ENCODE measurements at places on chromosomes 1 and 21. TPM values are rescaled to one million over a fixed set of nuclear protein-coding genes. Genes with fewer than 3 reads are reported as not detected.
A peak's percentile ranks its signal among the peaks of the same experiment; 100 is the strongest.

Gene MRPL39
- total RNA-seq: 8.1 TPM

Gene AGO3
- total RNA-seq: 17.2 TPM

Gene TSPAN2
- 71.4 TPM for total RNA-seq

Gene KRTAP10-5
- not detected for total RNA-seq

Gene PLA2G2A
- not detected for total RNA-seq

Gene FMOD
- total RNA-seq: 1.9 TPM

Gene LAMC2
- under 0.01 TPM for total RNA-seq

Gene CLIC6
- under 0.01 TPM for total RNA-seq

Gene SERINC2
- 0.54 TPM for total RNA-seq

Gene SELL
- 339 TPM for total RNA-seq

DNA sequence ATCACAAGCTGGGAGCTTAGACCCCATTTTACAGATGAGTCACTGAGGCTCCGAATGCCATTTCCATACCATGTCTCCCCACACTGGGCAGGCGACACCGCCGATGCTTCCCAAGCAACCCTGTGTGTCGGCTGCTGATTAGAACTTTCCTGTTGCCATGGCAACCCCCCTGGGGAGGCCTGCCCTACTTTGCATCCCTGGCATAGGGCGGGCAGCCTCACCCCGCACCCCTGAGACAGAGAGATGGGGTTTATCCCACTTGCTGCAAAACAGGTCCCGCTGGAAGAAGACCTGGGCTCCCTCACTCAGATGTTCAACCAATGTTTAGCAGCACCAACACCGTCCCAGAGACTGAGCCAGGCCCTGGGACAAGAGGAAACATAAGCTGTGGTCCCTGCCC lies 81.5 kb downstream of the CAMK2N1 start:
- no peak for DNase-seq

GRCh38 chr1:4803335-4803734 lies 148.9 kb downstream of the AJAP1 start:
- no peak for DNase-seq

DNA sequence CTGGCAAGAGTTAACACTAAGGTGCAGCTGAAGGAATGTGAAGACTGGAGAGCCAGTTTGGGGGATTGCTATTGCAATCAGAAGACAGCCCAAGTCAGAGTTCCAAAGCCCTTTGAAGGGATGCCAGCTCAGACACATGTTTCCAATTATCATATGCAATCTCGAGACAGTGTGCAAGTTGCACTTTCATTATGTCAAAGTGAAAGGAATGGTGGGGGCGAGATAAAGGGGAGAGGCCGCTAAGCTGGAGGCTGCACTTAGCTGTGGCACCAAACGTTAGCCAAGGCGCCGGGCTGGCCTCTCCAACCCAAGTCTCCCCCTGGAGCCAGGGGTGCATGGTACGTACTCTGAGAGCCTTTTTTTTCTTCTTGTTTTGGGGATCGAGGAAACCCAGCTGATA lies 58.0 kb downstream of the NGF start:
- DNase-seq: no peak

DNA sequence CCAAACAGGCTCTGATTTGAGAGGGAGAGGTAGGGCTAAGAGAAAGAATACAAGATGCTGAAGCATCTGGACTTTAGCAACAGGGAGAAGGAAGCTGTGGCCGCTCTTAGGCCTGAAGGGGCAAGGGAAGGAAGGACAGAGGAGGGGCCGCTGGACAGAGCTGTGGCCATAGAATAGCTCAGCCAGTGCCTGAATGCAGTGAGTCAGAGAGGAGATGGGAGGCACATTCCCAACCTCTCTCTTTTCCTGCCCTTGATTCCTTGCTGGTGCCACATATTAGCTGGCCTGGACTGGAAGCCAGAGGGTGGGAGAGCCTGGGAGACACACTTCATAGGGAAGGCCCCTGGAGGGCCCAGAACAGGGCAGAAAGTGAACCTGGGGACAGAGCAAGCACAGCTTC lies 83.4 kb upstream of the POU3F1 start:
- no peak for DNase-seq

- no peak for DNase-seq
Observed at GRCh38 chr1:184497959-184498723, 111.3 kb downstream of the C1orf21 start.

DNA sequence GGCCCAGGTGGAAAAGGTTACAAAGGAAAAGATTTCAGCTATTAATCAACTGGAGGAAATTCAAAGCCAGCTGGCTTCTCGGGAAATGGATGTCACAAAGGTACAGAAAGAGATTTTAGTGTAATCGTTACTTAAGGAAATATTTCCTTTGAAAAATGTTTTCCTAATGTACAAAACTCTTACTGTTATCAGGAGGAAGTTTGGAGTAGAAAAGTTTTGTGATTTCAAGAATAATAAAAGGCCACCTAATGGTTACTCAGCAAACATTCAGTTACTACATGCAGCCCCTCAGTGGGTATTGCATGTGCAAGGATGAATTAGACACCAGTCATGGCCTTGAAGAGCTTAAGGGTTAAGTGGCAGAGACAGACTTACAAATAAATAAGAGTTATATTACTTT lies 85.2 kb downstream of the SDCCAG8 start:
- DNase-seq: no peak

DNA sequence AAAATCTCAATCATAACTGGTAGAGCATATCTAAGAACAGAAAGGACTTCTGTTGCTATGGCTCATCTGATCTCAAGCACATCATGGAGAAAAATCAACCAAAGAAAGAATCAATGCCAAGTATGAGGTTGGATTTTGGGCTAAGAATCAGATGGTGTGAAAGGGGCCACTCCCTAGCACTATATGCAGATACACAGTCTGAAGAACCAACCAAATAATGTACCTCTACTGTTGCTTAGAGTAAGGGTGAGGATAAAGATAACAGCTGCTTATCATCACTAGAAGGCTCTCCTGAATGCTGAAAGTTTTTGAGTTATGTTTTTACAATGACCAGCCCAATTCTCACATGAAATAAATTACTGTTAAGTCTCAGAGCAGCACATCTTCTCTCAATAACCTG lies 35.6 kb downstream of the ST7L start:
- DNase-seq: no peak

GRCh38 chr1:106952776-106953175 lies 103.7 kb upstream of the PRMT6 start:
- no peak for DNase-seq

DNA sequence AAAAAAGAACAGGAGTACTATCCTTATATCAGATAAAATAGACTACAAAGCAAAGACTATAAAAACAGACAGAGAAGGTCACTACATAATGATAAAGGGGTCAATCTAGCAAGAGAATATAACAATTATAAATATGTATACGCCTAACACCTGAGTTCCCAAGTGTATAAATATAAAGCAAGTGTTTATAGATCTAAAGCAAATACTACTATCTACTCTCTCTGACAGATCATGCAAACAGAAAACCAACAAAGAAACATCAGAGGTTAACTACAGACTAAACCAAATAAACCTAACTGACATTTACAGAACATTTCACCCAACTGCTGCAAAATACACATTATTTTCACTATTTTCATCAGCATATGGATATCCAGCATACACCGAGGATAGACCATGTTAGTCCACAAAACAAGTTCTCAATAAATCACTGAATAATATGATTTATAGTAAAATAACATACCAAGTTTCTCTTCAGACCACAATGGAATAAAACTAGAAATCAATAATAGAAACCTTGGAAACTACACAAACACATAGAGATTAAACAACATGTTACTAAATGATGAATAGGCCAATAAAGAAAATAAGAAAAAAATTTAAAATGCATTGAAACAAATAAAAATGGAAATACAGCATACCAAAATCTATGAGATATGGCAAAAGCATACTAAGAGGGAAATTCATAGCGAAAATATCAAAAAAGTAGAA lies 22.7 kb downstream of the UCHL5 start:
- no peak for DNase-seq

DNA sequence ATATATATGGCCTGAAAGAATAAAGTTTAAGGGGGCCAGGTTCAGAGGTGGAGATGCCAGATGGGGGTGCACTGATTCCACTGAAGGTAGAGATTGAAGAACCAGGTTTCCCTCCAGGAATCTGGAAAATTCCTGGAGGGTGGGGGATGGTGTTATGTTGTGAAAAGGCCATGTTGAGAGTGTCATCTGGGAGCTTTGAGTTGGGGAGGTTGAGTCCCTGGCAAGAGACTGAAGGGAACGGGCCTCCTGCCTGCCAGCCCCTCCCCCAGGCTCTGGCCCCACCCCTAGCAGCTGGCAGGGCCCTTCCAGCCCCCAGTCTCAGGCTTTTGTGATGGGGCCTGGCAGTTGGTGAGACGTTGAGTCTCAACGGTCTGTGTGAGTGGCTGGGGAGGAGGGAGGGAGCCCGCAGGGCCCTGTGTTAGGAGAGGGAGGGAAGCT lies 4.1 kb downstream of the PTPRU start:
- DNase-seq: no peak

GRCh38 chr1:218592688-218593087 lies 247.6 kb downstream of the TGFB2 start:
- no peak for DNase-seq

DNA sequence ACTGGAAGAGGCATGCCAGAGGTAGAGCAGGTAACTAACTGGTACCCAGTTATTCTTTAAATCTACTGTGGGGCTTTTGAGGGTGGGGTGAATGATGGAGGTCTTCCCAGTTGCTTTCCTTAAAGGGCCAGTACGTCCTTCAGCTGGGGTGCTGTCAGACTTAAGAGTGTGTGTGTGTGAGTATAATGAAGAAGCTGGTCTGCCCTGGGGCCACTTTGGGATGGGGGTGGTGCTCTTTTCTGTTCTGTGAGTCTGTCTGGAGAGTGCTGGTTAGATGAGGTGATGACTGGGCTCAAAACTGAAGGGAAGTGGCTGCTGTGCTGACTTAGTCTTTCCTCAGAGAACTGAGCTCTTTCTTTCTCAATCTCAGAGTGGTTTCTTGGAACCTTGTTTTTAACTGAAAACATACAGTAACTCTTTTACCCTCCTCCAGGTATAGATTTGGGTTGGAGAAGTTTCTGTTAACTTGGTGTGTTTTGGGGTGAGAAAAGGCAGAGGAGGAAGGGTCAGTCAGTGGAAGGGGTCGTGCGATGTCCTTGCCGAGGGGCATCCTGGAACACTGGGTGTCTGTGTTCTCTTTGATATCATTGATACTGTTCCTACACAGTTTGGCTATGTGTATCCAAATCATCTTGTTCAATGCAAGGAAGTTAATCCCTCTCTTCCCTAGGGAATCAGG lies 746 bp downstream of the MACF1 start:
- DNase-seq: peak; percentile 62

DNA sequence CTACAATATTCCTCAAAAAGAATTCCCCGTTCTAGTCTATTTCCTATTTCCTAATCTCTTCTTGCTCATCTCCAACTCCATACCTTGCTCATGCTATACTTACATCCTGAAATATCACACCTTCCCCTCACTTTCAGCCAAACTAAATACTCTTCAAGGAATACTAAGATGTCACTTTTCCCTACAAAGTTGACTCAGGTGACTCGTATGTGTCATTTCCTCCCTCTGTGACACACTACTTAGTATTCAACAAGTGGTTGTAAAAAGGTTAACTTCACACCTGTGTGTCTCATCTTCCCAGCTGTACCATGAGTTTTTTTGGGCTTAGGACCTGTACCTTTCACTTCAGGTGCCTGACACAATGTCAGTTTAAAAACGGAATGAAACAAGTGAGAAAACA lies 81.9 kb upstream of the LBR start:
- DNase-seq: no peak

DNA sequence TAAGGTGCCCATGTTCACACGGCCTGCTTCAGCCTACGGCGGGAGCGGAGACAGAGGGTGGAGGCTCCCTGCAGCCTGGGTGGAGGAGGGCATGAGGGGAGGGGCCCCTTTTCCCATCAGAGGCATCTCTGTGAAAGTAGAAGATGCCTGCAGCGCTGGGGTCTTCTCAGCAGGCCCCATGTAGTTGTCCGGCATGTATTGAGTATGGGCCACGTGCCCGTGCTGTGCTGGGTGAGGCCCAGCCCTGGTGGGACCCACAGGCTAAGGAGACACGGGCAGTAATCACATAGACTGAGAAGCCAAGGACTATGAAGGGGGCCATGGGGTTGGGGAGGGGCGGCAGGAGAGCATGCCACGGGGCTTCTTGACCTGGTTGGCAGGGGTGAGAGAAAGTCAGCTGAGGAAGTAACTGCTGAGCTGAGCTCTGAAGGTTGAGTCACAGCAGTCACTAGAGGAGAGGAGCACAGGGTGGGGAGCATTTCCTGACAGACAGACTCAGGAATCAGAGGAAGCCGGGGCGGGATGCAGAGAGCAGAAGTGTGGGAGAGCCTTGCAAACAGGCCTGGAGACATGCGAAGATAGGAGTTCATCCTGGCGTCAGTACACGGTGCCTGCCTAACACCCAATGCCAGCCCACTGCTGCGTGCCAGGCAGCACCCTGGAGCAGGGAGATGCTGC lies 21.6 kb downstream of the PSEN2 start:
- no peak for DNase-seq

GRCh38 chr21:39956586-39956985 lies 89.3 kb downstream of the PCP4 start:
- no peak for DNase-seq

- peak; percentile 48 for DNase-seq
Observed at GRCh38 chr1:12001249-12001917, 17.9 kb upstream of the MIIP start.

DNA sequence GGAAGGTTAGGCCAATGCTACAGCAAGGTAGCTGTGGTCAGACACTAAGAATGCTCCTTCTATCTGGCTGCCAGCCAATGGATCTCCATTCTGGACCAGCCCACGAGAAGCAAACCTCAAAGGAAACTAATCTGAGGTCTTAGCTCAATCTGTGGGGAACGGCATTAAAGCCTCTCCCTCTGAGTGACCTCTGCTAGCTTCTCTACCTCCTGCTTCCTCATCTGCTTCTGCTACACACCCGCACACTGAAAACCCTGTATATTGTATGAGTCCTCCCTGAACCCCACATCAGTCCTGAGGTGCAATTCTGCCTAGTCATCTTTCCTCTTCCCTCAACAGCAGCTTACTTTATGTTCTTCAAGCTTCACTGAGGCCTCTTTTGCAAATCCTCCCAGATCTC lies 6.9 kb upstream of the GALE start:
- no peak for DNase-seq

- DNase-seq: no peak
Observed at GRCh38 chr1:174795806-174796205, 203.9 kb upstream of the CACYBP start.

DNA sequence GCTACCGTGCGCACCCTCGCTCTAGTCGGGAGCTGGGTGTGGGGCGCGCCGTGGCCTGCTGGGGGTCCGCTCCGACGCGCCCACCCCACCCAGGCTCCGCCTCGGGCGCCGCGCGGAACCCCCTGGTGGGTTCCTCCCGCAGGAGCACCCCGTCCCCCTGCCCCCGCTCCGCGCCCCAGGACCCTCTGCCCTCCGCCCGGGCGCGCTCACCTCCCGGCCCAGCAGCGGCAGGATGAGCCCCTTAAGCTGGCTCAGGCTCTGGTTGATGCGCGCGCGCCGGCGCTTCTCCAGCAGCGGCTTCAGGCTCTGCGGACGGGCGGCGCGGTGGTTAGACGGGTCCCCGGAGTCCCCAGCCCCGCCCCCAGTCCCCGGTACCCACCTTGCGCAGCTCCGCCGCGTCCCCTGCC lies 319 bp downstream of the HES2 start:
- DNase-seq: no peak

Measured in hematopoietic multipotent progenitor cell (in vitro differentiated cells).